ENCODE measurements at places on chromosomes 7 and 10.

DNA sequence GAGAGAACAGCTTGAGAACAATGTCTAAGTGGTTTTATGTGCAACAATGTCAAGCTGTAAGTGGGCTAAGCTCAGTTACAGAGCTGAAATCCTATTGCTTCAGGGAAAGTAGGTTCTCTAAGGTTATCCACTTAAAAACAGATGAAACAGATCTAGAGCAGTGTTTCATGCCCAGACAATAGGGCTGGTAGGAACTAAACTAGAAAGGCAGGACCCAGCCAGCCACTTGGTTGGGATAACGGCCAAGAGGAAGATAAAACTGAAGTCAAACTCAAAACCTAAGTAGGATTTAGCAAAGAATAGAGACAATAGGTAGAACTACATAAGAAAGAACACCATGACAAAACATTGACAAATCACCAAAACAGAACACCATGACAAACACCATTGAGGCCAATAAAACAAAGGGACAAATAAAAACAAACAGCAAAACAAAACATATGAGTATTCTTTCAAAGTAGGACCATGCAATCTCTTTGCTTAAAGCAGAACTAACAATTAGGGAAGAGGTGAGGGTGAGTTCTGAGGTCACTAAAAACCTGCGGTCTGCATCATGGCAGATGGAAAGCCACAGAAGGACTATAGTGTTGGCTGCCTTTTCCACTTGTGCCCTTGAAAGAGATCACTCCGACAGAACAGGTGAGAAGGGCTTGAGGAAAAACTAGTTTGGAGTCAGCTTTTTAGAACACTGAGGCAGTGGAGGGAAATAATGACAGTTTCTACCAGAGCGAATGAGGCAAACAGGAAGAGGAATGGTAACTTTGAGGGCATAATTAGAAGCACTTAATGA is 81.0 kb downstream of the HGF start:
- no peaks in the 10 kb centered on the region for H3K36me3 ChIP-seq
- H3K4me3 ChIP-seq = no peak overlapping the region
- DNase-seq = peak; percentile 2
- H3K27me3 ChIP-seq = no peaks in the 10 kb centered on the region
- no peak overlapping the region for H3K27ac ChIP-seq
- no peaks in the 10 kb centered on the region for H3K4me1 ChIP-seq

DNA sequence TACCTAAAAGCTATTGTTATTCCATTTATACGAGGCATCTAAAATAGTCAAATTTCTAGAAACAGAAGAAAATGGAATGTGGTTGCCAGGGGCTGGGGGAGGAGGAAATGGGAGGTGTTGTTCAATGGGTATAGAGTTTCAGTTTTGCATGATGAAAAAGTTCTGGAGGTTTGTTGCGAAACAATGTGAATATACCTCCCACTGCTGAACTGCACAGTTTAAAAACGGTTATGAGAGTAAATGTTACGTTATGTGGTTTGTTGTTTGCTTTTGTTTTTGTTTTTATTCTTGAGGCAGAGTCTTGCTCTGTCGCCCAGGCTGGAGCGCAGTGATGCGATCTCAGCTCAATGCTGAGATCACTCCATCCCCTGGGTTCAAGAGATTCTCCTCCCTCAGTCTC is 64.9 kb upstream of the NRBF2 start:
- no peaks in the 10 kb centered on the region for H3K27me3 ChIP-seq
- H3K4me3 ChIP-seq = no peak overlapping the region
- H3K4me1 ChIP-seq = no peaks in the 10 kb centered on the region

- H3K4me1 ChIP-seq = no peaks in the 10 kb centered on the region
- no peak overlapping the region for H3K27ac ChIP-seq
- H3K36me3 ChIP-seq = no peaks in the 10 kb centered on the region
- H3K4me3 ChIP-seq = no peak overlapping the region
- no peak for DNase-seq
Measured at GRCh38 chr7:44249639-44250234, 49.0 kb downstream of the YKT6 start.

DNA sequence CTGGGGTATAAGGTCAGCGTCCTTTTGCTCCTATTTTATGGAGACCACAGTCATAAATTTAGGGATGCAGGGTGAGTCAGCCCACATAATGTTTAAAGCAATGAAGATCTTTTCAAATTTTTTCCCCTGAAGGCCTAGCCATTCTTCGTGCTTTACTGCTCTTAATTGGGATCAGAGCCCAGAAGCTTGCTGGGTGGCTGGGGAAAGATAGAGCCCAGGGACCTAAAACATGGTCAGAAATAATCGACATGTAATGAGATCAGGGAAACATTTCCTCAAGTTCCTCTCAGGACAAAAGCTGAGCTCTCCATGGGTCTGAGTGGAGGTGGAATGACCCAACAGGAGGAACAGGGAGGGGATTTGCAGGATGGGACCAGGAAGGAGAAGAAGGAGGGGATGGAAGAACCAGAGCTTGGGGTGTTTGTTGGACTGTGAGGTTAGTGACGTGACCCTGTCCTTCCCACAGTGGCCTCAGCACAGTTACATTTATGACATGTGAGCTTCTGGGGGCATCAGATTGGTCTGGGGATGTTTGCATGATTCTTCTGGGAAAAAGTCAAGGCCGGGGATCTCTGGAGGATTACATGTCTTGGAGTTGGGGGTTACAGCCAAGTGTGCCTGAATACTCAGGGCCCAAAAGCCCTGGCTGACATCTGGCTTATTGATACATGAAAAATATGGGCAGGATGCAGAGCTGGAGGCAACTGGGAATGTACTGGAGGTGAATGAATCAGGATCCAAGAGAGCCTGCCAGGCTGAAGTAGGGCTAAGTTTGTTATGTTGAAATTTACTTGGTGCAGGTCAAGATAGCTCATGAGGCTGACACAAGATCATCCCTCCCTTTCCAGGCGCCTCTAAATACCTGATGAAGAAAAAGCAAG is 477.9 kb downstream of the RPS24 start:
- no peaks in the 10 kb centered on the region for H3K36me3 ChIP-seq
- no peaks in the 10 kb centered on the region for H3K27me3 ChIP-seq
- H3K27ac ChIP-seq = no peak overlapping the region
- DNase-seq = no peak

DNA sequence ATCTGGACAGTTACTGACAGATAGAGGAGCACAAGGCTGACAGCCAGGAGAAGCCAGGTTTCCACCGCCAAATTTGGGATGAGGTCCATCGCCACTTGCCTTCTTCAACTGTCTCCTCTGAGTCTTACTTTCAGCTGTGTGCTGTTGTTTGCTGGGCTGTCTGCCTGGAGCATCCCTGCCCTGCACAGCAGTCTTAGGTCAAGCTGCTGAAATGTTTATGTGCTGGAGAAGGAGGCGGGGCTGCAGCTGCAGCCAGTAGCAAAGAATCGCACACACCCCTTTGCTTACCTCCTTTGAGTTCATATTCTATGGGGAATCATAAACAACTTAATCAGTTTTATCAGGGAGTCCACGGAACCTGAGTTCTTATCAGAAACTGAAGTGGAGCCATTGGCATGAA is 20.1 kb upstream of the CYP3A5 start:
- no peak overlapping the region for H3K4me3 ChIP-seq
- no peaks in the 10 kb centered on the region for H3K36me3 ChIP-seq
- H3K4me1 ChIP-seq = no peaks in the 10 kb centered on the region
- no peak overlapping the region for H3K27ac ChIP-seq

- peak; percentile 39 for DNase-seq
- H3K27ac ChIP-seq = no peak overlapping the region
- H3K36me3 ChIP-seq = no peaks in the 10 kb centered on the region
- H3K4me1 ChIP-seq = peaks cover 27% of the 10 kb centered on the region
- peaks cover 25% of the 10 kb centered on the region for H3K27me3 ChIP-seq
Measured at GRCh38 chr10:89207801-89208551, 859 bp upstream of the CH25H start.

GRCh38 chr10:24209946-24210491 is 1.1 kb downstream of the KIAA1217 start:
- DNase-seq = peak; percentile 71
- no peaks in the 10 kb centered on the region for H3K36me3 ChIP-seq
- no peak overlapping the region for H3K4me3 ChIP-seq
- peaks cover 10% of the 10 kb centered on the region for H3K27me3 ChIP-seq
- no peak overlapping the region for H3K27ac ChIP-seq
- H3K4me1 ChIP-seq = no peaks in the 10 kb centered on the region
